A673 (cell line): ENCODE measurements at places on chromosomes 5 and 9.
A peak's percentile ranks its signal among the peaks of the same experiment; 100 is the strongest.

- H3K4me3 ChIP-seq: no peak overlapping the region
- no peaks in the 10 kb centered on the region for H3K27me3 ChIP-seq
- no peak for DNase-seq
- H3K36me3 ChIP-seq: no peaks in the 10 kb centered on the region
- no peak overlapping the region for H3K27ac ChIP-seq
Observed at GRCh38 chr9:104232781-104233341, 138.8 kb downstream of the SMC2 start.

- no peak overlapping the region for H3K4me3 ChIP-seq
- no peak for DNase-seq
- H3K27me3 ChIP-seq: no peaks in the 10 kb centered on the region
- peaks cover 3% of the 10 kb centered on the region for H3K4me1 ChIP-seq
Observed at GRCh38 chr9:88435336-88435735, 47.1 kb downstream of the SPIN1 start.

DNA sequence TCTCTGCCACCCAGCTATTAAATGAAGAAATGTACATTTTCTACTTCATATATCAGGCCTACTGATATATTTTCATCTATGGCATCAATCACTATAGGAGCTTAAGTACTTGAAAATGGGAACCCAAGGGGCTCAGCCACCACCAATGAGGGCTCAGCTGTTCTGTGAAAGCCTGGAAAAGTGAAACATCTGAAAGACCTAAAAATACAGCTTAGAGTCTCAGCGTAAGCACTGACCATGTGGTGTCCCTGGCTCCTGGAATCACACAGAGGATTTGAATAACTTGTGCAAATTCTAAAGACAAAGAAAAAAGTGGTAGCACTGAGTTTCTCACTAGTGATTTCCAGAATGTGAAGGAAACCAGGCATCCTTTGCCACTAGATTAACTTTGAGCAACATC is 64.5 kb downstream of the PTPRD start:
- H3K4me1 ChIP-seq: no peaks in the 10 kb centered on the region
- H3K27ac ChIP-seq: no peak overlapping the region
- DNase-seq: no peak
- H3K27me3 ChIP-seq: no peaks in the 10 kb centered on the region
- H3K4me3 ChIP-seq: no peak overlapping the region

DNA sequence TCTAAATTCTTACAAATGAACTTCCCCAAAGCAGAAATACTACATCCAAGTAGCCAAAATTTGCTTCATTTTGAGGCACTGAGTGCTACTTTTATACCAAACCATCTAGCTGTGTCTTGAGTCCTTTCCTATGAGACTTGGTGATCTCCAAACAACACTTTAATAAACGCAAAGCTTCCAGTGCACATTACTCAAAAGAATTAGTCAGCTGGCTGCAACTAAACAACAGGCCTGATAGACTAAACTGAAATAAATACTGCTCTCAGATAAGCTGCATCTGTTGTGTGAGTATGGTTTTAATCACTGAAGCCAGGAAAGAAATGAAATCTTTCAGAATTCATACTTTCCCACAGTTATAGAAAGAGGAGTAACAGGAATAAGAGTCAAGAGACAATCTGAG is 80.3 kb downstream of the VCAN start:
- no peaks in the 10 kb centered on the region for H3K36me3 ChIP-seq
- DNase-seq: no peak
- H3K4me1 ChIP-seq: no peaks in the 10 kb centered on the region
- no peak overlapping the region for H3K27ac ChIP-seq
- no peak overlapping the region for H3K4me3 ChIP-seq

GRCh38 chr5:135457424-135458071 is 5.4 kb upstream of the TIFAB start:
- H3K27ac ChIP-seq: no peak overlapping the region
- no peaks in the 10 kb centered on the region for H3K36me3 ChIP-seq
- H3K4me1 ChIP-seq: no peaks in the 10 kb centered on the region
- H3K4me3 ChIP-seq: no peak overlapping the region
- DNase-seq: peak; percentile 73

GRCh38 chr9:38641985-38642864 is 21.8 kb upstream of the ANKRD18A start:
- H3K4me3 ChIP-seq: no peak overlapping the region
- no peak overlapping the region for H3K27ac ChIP-seq
- H3K4me1 ChIP-seq: no peaks in the 10 kb centered on the region
- DNase-seq: peak; percentile 75
- no peaks in the 10 kb centered on the region for H3K27me3 ChIP-seq
- no peaks in the 10 kb centered on the region for H3K36me3 ChIP-seq

GRCh38 chr5:57332361-57332760 is 150.2 kb downstream of the ACTBL2 start:
- H3K36me3 ChIP-seq: no peaks in the 10 kb centered on the region
- no peaks in the 10 kb centered on the region for H3K4me1 ChIP-seq
- no peak overlapping the region for H3K27ac ChIP-seq
- DNase-seq: no peak
- H3K27me3 ChIP-seq: no peaks in the 10 kb centered on the region
- H3K4me3 ChIP-seq: no peak overlapping the region

DNA sequence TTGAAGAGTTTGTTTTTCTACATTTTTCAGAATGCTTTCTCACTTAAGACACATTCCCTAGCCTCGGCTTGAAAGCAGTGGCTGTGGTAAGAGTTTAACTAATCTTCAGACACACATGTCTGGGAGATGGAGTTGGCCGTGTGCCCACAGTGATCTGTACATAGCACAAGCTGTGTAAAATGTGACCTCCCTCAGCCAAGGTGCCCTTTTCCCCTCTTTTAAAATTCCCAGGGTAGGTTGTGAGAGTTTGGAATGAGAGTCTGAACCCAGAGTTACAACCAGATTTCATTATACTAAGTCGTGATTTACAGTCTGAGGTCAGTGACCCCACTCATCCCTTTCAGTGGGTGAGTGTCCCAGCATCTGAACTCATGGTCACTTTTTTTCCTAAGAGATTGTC is 230.4 kb downstream of the DOCK8 start:
- DNase-seq: peak; percentile 10
- H3K27ac ChIP-seq: no peak overlapping the region
- H3K4me1 ChIP-seq: no peaks in the 10 kb centered on the region

DNA sequence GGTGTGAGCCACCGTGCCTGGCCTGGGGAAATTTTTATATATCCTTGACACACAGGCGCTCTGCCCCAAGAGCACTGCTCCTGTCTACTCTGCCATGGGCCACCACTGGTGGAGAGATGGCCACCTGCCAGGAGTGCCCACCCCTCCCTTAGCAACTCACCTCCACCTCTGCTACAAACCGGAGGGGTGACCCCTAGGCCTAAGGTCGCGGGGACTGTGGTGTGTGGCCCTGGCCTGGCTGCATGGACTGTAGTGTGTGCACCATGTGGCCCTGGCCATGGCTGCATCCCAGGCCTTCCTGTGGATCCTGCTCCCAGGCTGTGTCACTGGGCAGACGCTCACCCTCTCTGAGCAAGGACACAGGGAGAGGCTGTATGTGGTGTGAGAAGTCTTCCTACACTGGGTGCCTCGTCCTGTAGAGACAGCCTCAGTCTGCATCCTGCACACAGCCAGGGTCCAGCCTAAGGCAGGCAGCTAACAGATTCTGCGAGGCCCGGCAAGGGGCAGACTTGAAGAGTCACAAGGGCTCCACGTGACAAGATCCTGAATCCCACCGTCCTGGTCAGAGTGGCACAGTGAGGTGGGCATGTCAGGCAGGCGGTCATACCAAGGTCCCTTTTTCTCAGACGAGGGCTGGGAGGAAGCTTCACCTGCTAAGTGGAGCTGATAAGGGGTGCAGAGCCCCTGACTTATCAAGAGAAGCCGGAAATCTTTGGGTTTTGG is 10.3 kb downstream of the NINJ1 start:
- H3K4me1 ChIP-seq: no peaks in the 10 kb centered on the region
- H3K36me3 ChIP-seq: no peaks in the 10 kb centered on the region
- no peak overlapping the region for H3K4me3 ChIP-seq
- no peak overlapping the region for H3K27ac ChIP-seq
